RPMI7951 (cell line): ENCODE measurements at places on chromosomes 1 and 21. TPM values are rescaled to one million over a fixed set of nuclear protein-coding genes. Genes with fewer than 3 reads are reported as not detected.

GRCh38 chr1:110880708-110881374 is 7.9 kb downstream of the CD53 start:
- no peak for DNase-seq

GRCh38 chr1:74729741-74730478 is 2.9 kb downstream of the CRYZ start:
- DNase-seq: peak; percentile 92

DNA sequence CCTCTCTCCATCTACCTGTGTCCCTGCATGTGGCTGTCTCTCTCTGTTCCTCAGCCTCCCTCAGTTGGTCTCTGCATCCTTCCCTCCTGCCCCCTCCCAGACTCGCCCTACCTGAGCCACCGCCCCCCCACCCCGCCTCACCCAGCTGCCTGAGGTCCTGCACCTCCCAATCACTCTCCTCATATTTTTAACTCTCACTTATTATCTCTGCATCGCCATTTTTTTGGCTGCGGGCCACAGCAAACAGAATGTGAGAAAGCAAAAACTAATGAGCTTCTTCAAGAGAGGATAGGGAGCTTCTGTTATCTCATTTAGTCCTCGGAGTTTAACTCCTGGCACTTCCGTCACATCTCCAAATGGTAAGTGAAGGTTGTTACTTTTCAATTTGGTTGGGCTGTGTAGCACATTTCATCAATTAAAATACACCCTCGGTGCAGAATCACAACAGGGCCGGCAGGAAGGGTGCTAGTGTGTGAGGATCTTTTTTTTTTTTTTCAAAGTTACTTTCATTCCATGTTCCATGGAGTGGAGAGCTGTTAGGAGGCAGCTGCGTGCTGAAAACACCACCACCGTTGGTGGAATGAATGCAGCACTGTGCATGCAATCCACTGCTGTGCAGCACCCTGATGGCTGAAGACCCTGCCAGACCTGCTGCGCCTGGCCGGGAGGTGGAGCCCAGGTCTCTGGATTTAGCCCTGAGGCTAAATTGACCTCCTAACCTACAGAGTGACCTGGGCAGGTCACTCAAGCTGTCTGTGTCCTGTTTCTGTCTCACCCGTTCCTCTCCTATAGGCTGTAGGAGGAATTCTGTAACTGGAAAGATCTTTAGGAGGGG is 157.2 kb upstream of the NFIA start:
- no peak for DNase-seq

- DNase-seq: no peak
These were observed 34.4 kb downstream of the ALPL start for GRCh38 chr1:21543598-21543997.

- no peak for DNase-seq
These were observed 41.8 kb upstream of the ACTRT2 start for GRCh38 chr1:2979191-2980072.

Gene BMP8A
- not detected in 2 replicates for total RNA-seq

Gene TMEM82
- total RNA-seq: not detected in 2 replicates

DNA sequence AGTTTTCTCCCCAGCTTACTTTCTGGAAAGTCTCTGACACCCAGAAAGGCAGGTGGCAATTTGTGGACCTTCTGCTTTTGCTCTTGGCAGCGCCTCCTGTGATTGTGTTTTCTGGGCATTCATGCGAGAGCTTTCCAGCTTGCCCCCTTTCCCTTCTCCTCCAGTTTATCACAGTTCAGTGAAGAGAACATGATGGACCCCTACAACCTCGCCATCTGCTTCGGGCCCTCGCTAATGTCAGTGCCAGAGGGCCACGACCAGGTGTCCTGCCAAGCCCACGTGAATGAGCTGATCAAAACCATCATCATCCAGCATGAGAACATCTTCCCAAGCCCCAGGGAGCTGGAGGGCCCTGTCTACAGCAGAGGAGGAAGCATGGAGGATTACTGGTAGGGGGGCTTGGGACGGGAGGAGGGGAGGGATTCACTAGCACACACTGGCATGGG is 24.3 kb upstream of the IKBKE start:
- DNase-seq: no peak

GRCh38 chr1:45044916-45045315 is 32.9 kb downstream of the UROD start:
- no peak for DNase-seq

GRCh38 chr1:54456921-54457529 is 50.8 kb upstream of the SSBP3 start:
- DNase-seq: peak; percentile 19

Gene OR2T11
- not detected in 2 replicates for total RNA-seq

DNA sequence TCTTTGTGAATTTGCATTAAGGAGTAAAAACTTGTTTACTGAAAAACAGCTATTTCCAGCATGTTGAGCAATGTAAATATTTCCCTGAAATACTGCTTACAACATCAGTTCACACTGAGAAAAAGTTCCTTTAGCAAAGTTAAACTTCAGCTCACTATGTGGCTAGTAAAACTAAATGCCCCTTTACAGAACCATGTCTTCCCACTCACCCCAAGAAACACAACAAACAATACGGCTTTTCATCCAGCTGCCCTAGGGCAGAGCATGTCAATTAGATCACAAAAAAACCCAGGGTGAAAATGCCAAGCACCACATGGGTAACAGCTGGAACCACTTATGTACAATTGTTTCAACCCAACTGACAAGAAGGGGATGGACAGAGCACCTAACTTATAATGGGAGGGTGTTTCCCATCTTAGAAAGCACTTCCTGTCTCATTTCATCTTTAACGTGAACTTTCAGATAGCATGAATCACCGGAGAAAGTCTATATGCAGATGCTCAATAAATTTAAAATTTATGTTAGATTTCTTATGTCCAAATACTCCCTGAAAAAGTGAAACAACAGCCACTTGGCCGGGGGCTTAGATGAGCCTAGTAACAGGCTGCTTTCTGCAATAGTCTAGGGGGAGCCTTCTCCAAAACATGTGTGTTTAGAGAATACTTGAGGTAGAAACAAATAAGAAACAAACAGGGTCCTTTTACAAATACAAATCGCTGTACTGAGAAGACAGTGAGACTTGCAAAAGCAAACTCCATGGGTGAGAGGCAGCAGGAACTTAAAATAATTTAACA is 6.6 kb downstream of the NID1 start:
- DNase-seq: peak; percentile 95

DNA sequence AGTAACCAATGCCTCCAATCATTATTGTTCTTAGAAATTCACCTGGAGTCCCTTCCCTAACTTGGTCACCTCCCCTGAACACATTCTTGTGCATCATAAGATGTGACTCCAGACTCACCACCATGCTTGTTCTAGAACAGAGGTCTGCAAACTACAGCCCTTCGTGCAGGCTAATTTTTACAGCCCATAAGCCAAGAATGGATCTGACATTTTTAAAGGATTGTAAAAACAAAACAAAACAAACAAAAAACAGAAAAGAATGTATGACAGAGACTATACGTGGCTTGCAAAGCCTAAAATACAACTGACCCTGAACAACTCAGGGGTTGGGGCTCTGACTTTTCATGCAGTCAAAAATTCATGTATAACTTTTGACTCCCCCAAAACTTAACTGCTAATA is 6.2 kb upstream of the HIVEP3 start:
- no peak for DNase-seq

- DNase-seq: peak; percentile 30
These were observed 71.4 kb upstream of the RAB4A start for GRCh38 chr1:229199261-229200243.

Gene ELAVL4
- not detected in 2 replicates for total RNA-seq

GRCh38 chr1:12666141-12666735 is 22.4 kb downstream of the AADACL4 start:
- DNase-seq: peak; percentile 8

Gene FAM72D
- total RNA-seq: 4.7 and 7.3 TPM in 2 replicates

Gene SPATA6
- total RNA-seq: 6.8 and 7.9 TPM in 2 replicates

Gene CHI3L2
- 2.6 and 5.5 TPM in 2 replicates for total RNA-seq
